ENCODE measurements at places on chromosomes 1 and 21.
A peak's percentile ranks its signal among the peaks of the same experiment; 100 is the strongest.

DNA sequence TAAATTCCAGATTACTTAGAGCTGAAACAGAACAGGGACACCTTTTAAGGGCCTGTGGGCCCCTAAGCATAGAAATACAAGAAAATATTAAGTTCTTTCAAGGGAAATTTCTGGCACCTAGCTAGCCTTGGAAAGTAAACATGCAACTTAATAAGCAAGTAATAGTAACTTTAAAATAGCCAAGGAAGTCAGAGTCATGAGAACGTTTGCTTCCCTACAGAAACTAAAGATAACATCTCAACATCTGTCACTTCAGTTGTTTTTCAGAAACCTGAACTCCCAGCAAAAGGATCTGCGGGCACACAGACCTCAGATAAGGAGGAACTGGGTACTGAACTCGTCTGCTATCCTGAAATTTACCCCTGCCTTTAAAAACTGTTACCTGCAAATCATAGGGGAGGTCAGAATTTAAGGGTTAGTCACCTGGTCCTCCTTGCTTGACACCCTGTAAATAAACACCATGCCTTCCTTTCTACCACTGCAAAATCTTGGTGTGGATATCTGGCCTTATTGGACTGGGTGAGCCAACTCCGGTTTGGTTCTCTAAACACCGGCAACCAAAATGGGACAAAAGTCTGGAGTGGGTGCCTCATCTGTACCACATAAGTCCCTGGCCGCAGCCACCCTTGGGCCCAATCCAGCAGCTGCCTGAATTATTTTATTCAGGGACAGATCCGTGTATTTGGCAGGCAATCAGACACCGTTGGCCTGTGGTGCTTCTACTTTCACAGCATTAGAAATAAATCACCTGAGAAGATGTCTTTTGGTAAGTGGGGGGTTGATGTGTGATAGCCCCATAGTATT, 27.9 kb downstream of the NRDC start:
- DNase-seq, result no peak

DNA sequence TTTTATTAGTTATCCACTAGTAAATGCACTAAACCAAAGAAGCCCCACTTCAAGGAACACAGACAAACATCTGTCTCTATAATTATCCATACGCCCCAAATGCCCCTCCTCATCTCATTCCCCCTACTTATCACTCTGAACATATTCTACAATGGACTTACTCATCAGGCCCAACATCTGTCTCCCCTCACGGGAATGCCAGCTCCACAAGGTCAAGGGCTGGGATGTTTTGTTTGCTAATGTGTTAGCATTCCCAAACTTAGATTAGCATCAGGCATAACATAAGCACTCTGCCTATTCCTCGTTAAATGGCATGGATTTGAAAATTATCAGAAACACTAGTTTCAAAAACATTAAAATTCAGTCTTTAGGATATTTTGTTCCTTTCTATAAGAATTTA, 279.5 kb downstream of the DSCAM start:
- no peak for DNase-seq

GRCh38 chr21:15241997-15242736, 177.4 kb upstream of the NRIP1 start:
- peak; percentile 54 for DNase-seq

DNA sequence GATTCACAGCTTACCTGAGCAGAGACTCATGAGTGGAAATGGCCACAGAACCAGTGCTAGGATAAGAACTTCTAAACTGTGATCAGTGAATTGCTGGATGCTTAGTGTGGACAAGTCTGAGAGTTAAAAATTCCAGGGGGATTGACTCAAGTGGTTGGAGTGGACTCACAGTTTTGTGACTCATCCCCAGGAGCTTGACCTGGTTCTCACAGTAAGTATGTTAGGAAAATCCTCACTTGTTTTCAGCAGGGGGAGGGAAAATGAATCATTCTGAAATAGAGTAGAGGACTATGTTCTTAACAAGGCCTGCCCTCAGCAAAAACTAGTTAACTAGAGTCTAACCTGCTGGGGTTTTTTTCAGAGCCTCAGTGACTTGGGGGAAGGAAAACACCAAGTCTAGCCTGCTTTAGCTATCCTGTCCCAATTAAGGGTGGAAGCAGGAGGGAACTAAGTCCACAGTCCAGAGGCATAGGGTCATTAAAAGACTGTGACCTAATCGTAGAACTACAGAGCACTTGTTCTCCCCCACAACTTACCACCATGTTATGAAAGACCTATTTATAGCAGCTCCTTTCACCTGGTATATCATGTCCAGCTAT, 6.1 kb upstream of the CDC73 start:
- no peak for DNase-seq

GRCh38 chr1:184428604-184429003, 41.8 kb downstream of the C1orf21 start:
- DNase-seq, result no peak

DNA sequence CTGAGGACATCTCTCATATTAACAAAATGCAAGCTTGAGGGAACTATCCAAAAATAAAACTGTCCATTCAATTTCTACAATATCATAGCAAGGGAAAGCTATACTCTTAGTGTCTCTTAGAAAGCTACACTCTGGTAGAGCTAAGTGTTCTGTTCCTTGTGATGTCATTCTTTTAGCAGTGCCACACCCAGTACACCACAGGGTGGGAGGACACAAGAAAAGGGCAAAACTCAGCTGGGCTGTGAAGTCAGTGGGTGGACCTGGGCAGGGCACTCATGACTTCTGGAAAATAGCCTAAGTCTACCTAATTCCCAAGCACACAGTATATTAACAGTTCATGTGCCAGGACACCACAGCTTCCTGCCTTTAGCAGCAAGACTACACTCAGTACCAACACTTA, 42.2 kb upstream of the TNFSF4 start:
- DNase-seq, result no peak

- DNase-seq, result no peak
Observed at GRCh38 chr1:194584052-194584451, 1397.6 kb upstream of the B3GALT2 start.

DNA sequence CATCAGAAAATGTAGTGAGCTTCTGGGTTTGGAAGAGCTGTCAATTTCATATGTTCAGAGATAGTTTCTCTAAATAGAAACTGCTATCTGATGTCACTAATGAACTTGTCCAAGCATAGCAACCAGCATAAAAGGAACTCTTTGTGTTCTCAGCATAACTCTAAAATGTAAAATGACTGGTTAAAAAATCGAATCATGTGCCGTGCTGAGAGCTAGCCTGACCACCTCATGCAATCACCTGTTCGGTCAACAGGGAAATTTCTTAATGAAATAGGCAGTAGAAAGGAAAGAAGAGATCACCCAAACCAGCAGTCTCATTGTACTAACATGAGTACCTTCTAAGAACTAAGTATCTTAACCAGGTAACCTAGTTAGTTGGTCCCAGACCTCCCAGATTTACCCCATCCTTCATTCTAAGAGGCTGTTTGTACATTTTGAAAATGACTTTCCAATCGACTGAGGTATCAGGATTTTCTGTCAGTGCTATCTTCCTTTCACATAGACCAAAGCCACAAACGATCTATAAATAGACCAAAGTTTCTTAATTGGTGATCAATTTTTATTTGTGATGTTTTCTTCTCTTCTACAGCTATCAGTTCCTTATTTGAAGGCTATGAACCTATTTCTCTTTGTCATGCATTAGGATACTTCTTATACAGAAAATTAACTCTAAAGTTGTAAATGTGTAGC, 147.3 kb downstream of the TLR5 start:
- DNase-seq, result no peak

- peak; percentile 41 for DNase-seq
Observed at GRCh38 chr1:234973426-234974250, 155.0 kb downstream of the TOMM20 start.

DNA sequence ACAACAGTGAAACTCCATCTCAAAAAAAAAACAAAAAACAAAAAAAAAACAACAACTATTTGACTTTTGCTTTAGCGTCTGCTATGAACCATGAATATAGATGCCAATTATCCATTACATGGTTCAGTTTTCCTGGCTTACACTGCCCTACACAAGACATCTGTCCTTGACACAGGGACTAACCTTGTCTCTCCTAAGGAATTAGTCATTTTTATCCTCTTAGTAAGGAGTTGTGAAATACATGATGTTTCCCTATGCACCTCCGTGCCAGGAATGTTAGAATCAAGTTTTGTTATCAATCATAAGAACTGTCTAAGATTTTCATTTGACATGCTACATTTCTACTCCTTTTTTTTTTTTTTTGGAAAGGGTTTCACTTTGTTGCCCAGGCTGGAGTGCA, 241.8 kb downstream of the KIF26B start:
- DNase-seq, result no peak

- DNase-seq, result no peak
Observed at GRCh38 chr1:15236321-15236721, 10.7 kb upstream of the FHAD1 start.

GRCh38 chr1:81832573-81832972, 31.8 kb downstream of the ADGRL2 start:
- DNase-seq, result no peak

- peak; percentile 68 for DNase-seq
Observed at GRCh38 chr1:181083842-181084605, 4.5 kb upstream of the IER5 start.

DNA sequence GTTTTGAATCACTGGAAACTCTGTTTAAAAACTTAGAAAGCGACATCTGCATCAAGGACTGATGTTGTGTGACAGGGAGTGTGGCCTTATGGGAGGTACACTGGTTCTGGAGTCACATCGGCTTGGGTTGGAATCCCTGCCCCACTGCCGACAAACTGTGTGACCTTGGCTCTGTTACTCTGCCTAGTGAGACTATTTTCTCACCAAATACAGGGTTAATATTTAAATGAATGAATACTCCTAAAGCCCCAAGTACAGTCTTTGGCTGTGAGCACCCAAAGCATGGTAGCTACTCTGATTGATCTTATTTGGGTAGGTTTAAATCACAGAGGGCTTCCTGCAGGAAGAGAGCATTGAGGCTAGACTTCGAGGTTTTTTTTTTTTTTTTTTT, 102.0 kb downstream of the ACTL8 start:
- no peak for DNase-seq

DNA sequence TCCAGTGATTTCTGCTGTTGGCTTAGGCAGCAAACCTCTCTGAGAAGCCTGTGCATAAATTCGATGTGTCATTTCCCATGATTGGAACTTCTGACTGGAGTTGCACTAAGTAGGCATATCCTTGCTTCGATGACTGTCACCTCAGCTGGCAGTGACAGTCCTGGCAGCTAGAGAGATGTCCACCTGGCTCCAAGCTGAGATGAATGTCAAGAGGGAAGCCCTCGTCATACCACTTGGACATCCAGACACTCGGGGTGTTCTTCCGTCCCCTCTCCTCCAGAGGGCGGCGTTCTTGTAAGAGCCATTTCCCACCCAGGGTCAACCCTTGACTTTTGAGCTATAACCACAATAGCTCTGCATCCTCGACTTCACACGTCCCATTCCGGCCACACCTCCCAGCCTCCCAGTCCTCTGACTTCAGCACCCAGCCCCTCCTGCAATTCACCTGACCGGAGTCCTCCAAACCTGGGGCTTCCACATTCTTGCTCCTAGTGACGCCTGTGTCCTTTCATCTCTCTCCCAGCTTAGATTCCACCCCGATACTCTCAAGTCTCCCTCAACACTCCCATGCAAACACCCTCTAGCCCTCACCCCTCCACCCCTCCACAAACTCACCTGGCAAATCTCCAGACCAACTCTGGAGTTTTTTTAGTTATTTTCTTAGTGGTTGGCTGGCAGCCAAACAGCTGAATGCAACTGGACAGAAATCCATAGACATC, 17.3 kb downstream of the CA6 start:
- DNase-seq, result no peak

- DNase-seq, result no peak
Observed at GRCh38 chr1:76871355-76871974, 4.2 kb downstream of the ST6GALNAC5 start.

DNA sequence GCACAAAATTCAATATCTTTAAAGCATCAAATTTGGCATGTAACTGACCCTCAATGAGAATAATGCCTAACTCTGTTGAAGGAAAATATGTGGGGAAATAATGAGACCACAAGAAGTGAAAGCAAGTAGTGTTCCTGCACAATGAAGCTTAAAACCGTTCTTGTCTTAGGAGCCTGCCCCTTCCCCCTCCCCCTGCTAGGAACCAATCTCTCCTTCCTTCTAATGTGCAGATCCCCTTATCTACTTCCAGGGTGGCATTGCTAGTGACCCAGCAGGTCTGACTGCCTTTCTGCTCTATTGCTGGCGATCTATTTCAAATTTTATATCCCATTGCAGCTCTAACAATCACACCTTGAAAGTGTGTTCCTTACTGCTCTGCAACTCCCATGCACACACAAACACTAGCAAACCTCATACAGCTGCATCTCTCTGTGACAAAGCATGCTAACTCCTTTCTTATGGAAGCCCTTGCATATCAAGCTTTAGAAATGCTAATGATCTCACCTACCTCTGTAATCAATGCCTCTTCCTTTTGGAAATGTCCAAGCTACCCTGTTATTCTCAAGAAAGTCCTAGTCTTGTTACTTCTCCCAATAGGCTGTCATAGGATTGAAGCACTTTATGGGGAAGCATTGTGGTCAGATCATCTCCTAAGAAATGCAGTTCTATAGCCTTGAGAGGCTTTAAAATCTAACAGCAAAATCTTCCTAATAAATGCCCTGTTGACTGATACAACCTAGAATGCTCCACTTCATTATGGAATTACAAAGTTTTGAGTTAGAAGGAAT, 26.5 kb downstream of the BCL9 start:
- DNase-seq, result peak; percentile 45

GRCh38 chr1:100860397-100860991, 34.1 kb downstream of the EXTL2 start:
- no peak for DNase-seq

DNA sequence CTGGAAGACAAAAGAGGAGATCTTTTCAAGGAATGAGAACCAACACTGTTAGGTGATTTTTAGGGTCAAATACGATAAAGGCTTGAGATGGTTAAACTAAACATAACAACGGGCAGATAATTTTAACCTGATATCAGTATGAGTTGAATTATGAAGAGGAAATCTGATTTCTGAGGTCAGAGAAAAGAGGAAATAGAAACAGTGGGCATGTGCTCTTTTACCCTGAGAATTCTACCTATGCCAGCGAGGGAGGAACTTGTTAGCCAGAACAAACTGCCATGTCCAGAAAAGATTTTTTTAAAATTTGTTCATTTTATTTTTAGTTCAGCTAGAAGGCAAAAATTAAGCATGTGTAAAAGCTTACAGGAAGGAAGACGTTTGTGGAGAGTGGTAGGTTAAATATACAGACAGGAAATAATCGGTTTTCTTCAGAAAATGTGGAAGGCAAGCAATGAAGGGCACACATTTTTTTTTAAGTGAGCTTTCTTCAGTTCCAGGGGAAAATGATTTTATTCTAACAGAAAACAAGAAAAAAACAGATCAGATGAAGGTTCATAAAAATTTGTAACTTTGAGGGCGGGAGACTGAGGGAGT, 1745.3 kb downstream of the MRPL39 start:
- no peak for DNase-seq

- DNase-seq, result no peak
Observed at GRCh38 chr1:40625476-40626382, 39.8 kb downstream of the RIMS3 start.

DNA sequence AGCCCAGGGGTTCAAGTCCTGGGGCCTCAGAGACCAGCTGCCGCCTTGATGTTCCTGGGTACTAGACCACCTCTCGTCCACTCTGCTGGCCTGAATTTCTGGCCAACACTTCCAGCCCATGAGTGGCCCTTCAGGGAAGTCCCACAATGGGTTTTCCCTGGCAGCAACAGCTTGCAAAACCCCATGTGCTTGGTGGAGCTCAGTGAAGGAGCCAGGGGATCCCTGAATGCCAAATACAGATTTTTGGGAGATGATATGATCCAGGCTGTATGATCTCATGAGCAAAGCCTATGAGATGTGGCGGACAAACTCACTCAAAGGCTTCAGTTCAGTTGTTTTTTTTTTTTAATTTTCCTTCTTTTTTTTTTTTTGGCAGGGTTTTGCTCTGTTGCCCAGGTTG, 9.6 kb upstream of the RASSF5 start:
- DNase-seq, result no peak

- no peak for DNase-seq
Observed at GRCh38 chr1:94983171-94983739, 56.3 kb upstream of the CNN3 start.
